ENCODE measurements at places on chromosomes 4 and X.

DNA sequence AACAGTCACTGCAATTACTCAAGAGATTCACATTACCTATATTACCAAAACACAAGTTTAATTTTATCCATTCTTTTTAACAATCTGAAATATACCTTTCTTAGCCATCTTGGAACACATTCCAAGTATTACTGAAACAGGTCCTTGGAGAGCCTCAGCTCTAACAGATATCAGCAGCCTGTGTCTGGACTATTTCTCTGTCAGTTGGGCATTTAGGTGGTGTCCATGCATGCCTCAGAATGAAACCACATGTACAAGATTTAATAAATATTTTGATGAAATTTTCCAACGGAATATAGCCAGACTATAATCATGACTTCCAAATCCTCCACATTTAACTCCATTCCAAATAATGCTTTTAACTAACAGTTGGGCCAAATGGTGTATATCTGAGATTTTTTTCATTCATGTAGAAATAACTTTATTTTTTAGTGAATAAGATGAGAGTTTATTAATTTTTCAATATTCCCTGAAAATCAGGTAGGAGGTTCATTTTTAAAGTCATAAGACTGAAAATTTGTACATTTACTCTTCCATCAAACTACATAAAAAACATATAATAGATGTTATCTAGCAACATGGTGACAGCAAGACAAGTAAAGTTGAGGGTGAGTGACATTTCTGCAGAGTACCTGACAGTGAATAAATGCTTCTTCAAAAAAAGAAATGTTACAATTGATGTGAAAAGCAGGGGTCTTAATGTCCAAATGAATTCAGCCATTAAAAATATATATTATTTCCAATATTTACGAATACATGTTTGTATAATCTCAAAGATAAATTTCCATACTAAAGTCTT lies 174.2 kb downstream of the DCHS2 start:
- no peak for DNase-seq

DNA sequence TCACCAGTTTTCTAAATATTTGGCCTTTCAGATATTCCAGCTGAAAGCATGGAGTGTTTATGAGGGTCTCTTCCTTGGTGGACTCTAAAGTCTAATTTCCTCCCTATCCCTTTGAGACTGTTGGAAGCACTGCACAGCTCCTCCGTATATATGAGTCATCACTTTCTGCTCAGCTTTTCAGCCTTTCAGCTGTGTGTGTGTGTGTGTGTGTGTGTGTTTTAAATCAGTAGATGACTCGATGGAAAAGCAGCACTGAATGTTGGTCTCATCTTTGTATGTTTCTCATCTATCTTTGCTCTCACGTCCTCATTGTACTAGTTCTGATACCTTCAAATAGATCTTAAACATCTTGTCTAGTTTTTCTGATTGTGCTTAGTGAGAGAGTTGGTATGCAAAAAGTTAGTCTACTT lies 81.6 kb downstream of the ZFX start:
- DNase-seq: no peak

DNA sequence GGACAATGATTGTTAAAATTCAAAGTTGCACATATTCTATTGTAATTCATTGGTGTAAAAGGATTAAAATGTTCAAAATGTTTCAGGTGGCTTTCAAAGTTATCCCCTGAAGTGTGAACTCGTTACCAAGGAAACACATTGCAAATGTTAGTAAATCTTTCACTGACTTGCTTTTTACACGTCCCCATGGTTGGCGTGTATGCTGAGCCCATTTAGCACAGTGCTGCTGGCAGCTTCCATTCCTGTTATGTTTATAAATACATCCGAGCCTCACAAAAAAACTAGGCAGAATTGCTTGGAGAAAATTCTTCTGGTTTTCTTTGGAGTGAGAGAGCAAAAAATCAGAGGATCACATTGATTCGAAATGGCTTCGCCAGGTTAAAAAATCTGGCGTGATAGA lies 105.9 kb upstream of the HPGD start:
- no peak for DNase-seq

- DNase-seq: no peak
Observed at GRCh38 chr4:109444182-109444844, 10.7 kb downstream of the SEC24B start.

DNA sequence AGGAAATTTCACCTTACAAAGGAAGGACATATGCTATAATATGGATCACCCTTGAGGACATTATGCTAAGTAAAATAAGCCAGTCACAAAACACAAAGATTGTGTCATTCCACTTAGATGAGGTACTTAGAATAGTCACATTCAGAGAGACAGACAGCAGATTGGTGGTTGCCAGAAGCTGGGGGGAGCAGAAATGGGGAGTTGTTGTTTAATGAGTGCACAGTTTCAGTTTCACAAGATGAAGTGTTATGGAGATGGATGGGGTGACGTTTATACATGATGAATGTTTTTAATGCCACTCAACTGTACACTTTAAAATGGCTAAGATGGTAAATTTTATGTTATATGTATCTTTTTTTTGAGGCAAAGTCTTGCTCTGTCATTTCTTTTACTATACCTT lies 14.8 kb upstream of the SPON2 start:
- DNase-seq: no peak

GRCh38 chr4:153325558-153325957 lies 18.9 kb upstream of the MND1 start:
- DNase-seq: no peak
